ENCODE measurements at places on chromosomes 11 and 22. TPM values are rescaled to one million over a fixed set of nuclear protein-coding genes. Genes with fewer than 3 reads are reported as not detected.

The TIGD3 gene
- 0.29 TPM for total RNA-seq

The CABP7 gene
- not detected for total RNA-seq

The CYB5R3 gene
- total RNA-seq: 198 TPM

The CCDC82 gene
- total RNA-seq: 26.2 TPM

The PANX1 gene
- total RNA-seq: 42.1 TPM

The ACRV1 gene
- total RNA-seq: not detected

The DDIAS gene
- total RNA-seq: 4.0 TPM

The GLB1L3 gene
- 0.22 TPM for total RNA-seq

The FAT3 gene
- total RNA-seq: 41.0 TPM

The BLID gene
- total RNA-seq: 1.2 TPM

The SLC35E4 gene
- 4.2 TPM for total RNA-seq

The SLC37A2 gene
- 1.3 TPM for total RNA-seq

The KRTAP5-10 gene
- total RNA-seq: not detected

The APOBEC3F gene
- 10.4 TPM for total RNA-seq

The CSRP3 gene
- 0.70 TPM for total RNA-seq

The SESN3 gene
- 85.6 TPM for total RNA-seq

The KIAA1671 gene
- 28.4 TPM for total RNA-seq

The RIMBP3B gene
- total RNA-seq: 0.16 TPM

The RCOR2 gene
- 20.3 TPM for total RNA-seq

The NTM gene
- total RNA-seq: 108 TPM

All from astrocyte (in vitro differentiated cells and primary cell).